ENCODE measurements at places on chromosomes 7 and 10. TPM values are rescaled to one million over a fixed set of nuclear protein-coding genes. Genes with fewer than 3 reads are reported as not detected.

DNA sequence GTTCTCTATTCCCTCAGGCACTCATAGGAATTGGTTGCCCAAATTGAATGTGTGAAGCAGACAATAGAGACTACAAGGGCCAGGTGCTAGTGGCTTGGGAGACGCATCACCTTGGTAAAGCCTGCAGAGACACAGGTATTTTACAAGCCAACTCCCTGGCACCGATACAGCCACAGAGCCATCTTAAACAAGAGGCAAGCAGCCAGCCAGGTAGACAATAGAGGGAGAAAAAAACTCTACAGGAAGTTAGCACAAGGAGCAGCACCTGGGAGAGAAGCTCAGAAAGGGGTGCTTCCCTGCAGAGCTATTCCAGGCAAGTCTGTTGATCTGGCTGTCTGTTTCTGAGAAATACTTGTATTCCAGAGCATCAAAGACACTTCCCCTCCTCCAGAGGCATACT, 43.0 kb upstream of the CDK1 start:
- H3K36me3 ChIP-seq, result no peaks in the 10 kb centered on the region
- H3K27ac ChIP-seq, result no peak overlapping the region
- H3K4me3 ChIP-seq, result no peak overlapping the region
- peaks cover 7% of the 10 kb centered on the region for H3K4me1 ChIP-seq
- DNase-seq, result no peak
- H3K27me3 ChIP-seq, result peaks cover 21% of the 10 kb centered on the region

- H3K27ac ChIP-seq, result no peak overlapping the region
- no peaks in the 10 kb centered on the region for H3K4me1 ChIP-seq
- H3K4me3 ChIP-seq, result no peak overlapping the region
- DNase-seq, result no peak
- H3K27me3 ChIP-seq, result no peaks in the 10 kb centered on the region
These were observed 24.8 kb downstream of the JCAD start for GRCh38 chr10:30034433-30035137.

- DNase-seq, result no peak
- H3K27me3 ChIP-seq, result no peaks in the 10 kb centered on the region
- no peak overlapping the region for H3K4me3 ChIP-seq
These were observed 100.2 kb downstream of the SVIL start for GRCh38 chr10:29534590-29534989.

- no peak overlapping the region for H3K27ac ChIP-seq
- no peaks in the 10 kb centered on the region for H3K27me3 ChIP-seq
- H3K36me3 ChIP-seq, result no peaks in the 10 kb centered on the region
- H3K4me1 ChIP-seq, result no peaks in the 10 kb centered on the region
- no peak for DNase-seq
- H3K4me3 ChIP-seq, result no peak overlapping the region
These were observed 938.9 kb downstream of the NRG3 start for GRCh38 chr10:82813856-82814255.

LYZL2 gene
- total RNA-seq, result not detected

DNA sequence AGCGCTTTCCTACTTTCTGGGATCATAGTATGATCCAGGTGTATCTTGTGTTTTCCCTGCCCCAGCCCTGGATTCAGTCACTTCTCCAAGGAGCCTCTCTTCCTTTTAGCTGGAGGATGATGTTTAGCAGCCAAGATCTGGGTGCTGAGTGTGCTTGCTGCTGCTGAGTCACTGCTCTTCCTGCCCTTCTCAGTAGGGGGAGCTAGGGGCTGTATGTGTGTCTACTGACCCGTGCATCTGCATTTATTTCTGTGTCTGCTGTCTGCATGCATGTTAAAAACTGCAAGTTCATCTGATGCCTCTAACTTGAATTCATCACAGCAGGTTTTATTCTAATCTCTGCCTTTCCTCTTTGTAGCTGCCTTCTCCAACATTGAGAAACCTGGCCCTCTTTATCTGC, 31.6 kb downstream of the MGMT start:
- H3K27ac ChIP-seq, result no peak overlapping the region
- DNase-seq, result no peak
- no peaks in the 10 kb centered on the region for H3K4me1 ChIP-seq

HOXA6 gene
- not detected for total RNA-seq

- no peak overlapping the region for H3K27ac ChIP-seq
- DNase-seq, result no peak
- peaks cover 3% of the 10 kb centered on the region for H3K27me3 ChIP-seq
- H3K4me1 ChIP-seq, result no peaks in the 10 kb centered on the region
- no peaks in the 10 kb centered on the region for H3K36me3 ChIP-seq
- H3K4me3 ChIP-seq, result no peak overlapping the region
These were observed 287.5 kb downstream of the GLRX3 start for GRCh38 chr10:130423455-130424305.
